Large intestine (tissue), 12 donors: ENCODE measurements at places on chromosomes 12 and 14.

- no peak for DNase-seq
Observed at GRCh38 chr14:61718039-61718438, 22.7 kb downstream of the HIF1A start.

GRCh38 chr14:23430723-23431085 is 4.8 kb downstream of the MYH7 start:
- no peak for DNase-seq

DNA sequence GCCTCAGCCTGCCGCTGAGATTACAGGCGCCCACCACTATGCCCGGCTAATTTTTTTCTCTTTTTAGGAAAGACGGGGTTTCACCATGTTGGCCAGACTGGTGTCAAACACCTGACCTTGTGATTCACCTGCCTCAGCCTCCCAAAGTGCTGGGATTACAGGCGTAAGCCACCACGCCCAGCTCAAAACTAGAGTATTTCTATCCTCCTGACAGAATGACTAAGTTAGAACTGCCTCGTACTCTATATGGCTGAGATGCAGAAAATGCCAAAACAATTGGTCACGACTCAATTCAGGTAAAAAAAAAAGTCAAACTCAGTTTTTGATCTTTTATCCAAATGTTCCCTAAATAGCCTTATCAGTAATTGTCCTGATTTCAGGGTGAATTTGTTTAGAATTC is 11.1 kb downstream of the AKAP5 start:
- no peak for DNase-seq

- no peak for DNase-seq
Observed at GRCh38 chr12:12542964-12543363, 19.7 kb downstream of the DUSP16 start.

- DNase-seq, result peak; percentile 74
Observed at GRCh38 chr14:68939893-68940613, 39.0 kb downstream of the ACTN1 start.

DNA sequence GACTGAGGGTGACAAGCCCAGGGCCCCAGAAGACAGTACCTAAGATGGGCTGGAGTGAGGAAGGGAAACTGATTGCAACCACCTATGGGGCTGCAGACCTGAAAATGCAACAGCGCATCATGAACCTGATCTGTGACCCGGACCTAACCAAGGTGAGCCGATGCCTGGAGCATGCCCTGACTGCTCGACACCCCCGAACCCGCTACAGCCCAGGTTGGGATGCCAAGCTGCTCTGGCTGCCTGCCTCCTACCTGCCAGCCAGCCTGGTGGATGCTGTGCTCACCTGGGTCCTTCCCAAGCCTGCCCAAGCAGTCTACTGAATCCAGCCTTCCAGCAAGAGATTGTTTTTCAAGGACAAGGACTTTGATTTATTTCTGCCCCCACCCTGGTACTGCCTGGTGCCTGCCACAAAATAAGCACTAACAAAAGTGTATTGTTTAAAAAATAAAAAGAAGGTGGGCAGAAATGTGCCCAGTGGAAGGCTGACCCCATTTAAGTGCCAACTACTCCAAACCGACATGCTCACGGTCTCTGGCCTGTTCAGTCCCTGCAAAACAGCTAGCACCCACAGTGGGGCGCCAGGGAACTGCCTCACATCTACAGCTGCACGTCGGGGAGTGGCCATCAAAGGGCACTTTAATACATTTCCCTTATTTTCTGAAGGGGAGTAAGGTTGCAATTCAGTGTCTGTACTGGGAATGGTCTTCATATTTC is 4.2 kb downstream of the RDH5 start:
- peak; percentile 61 for DNase-seq

- no peak for DNase-seq
Observed at GRCh38 chr14:67396381-67396970, 15.5 kb downstream of the PLEK2 start.

GRCh38 chr12:50888666-50889065 is 45.9 kb downstream of the TMPRSS12 start:
- DNase-seq, result no peak

DNA sequence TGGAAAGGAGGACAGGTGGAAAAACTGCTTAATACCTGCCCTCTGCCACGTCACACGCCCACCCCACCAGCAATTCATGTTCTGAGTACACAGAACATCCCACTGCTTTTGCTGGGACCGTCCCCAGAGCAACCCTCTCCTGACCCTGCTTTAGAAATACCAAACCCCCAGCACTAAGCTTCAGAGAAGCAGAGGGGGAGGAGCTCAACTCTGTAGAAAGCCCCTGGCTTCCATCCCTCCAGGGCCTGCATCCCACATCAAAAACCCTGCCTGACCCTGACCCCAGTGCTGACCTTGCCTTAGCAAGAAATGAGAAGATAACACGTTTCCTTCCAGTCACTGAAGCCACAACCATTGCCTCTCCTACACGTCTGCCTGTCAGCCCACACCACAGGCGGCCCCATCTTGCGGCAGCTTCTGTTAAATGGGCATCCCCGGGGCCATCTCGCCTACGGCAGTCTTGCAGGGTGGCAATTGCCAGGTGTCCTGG is 19.7 kb downstream of the VDR start:
- no peak for DNase-seq

GRCh38 chr14:89813617-89814031 is 140.9 kb downstream of the EFCAB11 start:
- DNase-seq, result no peak

DNA sequence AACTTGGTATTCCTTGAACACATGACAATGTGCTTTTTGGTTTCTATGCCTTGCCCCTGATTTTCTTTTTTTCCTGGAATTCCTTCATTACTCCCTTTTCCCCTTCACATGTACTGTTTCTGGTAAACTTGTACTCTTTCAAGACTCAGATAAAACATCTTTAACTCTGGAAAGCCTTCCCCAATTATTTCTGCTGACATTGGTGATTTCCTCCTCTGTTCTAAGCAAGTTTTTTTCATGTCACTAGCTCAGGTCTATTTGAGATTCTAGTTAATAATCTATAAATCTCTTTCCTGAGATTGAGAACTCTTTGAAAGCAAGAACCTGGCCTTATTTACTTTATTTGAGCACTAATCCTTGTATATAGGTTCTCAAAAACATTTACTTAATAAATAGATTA is 24.0 kb upstream of the PTPRQ start:
- DNase-seq, result no peak

- no peak for DNase-seq
Observed at GRCh38 chr12:54329759-54330158, 4.8 kb downstream of the COPZ1 start.

- no peak for DNase-seq
Observed at GRCh38 chr14:75369506-75369905, 58.3 kb upstream of the JDP2 start.

GRCh38 chr12:53113951-53114350 is 10.7 kb downstream of the SOAT2 start:
- no peak for DNase-seq

GRCh38 chr12:132710043-132710404 is 618 bp upstream of the PGAM5 start:
- DNase-seq, result no peak

- DNase-seq, result no peak
Observed at GRCh38 chr12:110287986-110288385, 6.9 kb downstream of the ATP2A2 start.

DNA sequence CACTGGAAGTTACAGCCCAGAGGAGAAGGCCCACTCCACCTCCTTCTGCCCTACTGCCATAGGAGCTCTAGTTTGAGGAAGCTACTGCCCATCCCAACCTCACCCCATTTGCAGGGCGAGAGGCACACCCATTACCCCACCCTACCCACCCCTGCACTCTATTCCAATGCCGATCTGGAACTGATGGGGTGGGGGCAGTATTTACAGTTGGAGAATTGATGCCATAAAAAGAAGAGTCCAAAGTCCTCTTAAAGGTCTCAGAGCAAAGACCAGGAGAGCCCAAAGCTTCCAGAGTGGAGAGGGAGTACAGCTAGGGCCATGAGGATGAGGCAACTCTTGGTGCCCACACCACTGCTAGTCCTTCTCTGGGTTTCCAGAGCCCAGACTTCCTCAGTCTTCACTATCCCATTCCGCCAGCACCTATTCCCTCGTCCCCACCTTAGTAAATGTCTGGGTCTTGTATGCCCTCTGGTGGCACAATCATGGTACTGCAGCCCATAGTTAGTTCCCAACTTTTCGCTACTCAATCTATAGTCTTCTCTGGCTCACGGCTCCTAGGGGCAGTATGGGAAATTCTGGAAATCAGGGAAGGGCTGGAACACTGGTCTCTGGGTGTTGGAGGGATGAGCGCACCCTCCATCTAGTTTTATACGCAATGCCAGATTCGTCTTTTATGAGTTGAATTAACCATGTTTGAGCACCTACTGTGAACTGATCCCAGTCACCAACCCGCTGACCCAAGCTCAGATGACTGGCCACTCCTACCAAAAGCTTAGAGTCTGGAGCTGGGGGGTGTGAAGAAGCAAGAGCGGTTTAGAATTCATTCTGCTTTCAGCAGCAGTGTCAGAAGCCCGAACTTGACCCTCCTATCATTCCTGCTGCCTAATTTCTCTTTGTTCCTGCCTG is 6.9 kb upstream of the ADCY6 start:
- peak; percentile 86 for DNase-seq

GRCh38 chr14:31419967-31420318 is 407 bp downstream of the HEATR5A start:
- DNase-seq, result peak; percentile 73

GRCh38 chr12:106644335-106645073 is 61.7 kb downstream of the RFX4 start:
- DNase-seq, result no peak

- DNase-seq, result no peak
Observed at GRCh38 chr12:75658901-75659823, 147.8 kb upstream of the KRR1 start.

- no peak for DNase-seq
Observed at GRCh38 chr12:52587563-52587962, 13.7 kb downstream of the KRT72 start.

DNA sequence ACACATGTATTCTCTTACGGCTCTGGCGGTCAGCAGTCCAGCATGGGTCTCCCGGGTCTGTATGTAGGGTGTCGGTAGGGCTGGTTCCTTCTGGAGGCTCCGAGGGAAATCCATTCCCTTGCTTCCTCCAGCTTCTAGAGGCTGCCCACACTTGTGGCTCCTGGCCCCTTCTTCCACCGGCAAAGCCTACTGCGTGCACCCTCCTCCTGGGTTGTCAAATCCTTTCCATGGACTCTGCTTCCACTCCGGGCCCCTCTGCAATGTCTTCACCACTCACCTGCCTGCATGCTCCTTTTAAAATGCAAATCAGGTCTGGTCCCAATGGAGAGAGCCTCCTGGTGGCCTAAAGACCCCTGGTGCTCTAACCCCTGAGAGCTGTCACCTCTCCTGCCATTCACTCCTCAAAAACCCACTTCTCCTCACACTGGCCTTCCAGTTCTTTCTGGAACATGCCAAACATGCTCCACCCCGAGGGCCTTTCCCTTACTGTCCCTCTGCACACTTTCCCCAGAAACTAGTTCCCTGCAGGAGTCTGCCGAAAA is 108.5 kb downstream of the DICER1 start:
- no peak for DNase-seq

- DNase-seq, result no peak
Observed at GRCh38 chr14:64061706-64062105, 208.9 kb downstream of the SYNE2 start.

DNA sequence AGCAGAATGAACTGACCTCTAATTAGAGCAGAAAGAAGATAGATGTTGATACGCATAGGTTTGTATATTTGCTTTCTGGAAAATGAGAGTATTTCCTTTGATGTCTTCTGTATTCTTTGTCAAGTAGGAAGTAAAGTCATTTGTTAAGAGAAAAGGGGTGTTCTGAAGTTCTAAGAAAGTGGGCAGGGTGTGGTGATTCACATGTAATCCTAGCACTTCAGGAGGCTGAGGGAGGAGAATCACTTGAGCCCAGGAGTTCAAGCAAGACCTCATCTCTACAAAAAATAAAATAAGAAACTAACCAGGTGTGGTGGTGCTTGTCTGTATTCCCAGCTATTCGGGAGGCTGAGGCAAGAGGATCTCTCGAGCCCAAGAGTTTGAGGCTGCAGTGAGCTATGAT is 2.8 kb downstream of the RHNO1 start:
- DNase-seq, result no peak

GRCh38 chr12:93912086-93912733 is 235.0 kb downstream of the CRADD start:
- DNase-seq, result peak; percentile 40

- peak; percentile 37 for DNase-seq
Observed at GRCh38 chr12:49293056-49293956, 1.6 kb upstream of the PRPH start.

DNA sequence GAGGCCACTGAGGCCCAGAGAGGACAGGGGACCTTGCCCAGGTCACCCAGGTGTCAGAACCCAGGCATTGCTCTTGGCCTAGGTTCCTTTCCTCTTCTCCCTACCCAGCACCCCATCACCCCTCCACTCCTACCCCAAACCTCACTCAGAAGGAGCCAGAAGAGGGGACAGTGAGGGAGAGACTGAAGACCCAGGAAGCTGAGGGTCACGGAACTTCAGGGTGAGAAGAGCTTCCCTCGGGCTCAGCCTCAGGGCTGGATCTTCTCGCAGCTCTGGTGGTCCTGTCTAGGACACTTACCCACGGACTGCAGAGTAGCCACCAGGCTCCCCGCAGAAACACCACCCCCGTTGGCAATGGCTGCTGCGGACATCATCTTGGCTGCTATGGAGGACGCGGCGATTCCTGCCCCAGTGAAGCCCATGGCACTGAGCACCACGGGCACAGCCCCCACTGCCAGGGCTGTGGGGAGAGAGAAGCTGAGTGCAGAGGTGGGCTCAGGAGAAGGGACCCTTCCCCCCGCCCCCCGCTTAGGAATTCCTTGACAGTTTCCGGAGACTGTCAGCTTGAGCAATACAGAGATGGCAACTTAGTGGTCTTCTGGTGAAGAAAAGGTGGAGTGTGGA is 1.1 kb downstream of the IFI27L2 start:
- no peak for DNase-seq

DNA sequence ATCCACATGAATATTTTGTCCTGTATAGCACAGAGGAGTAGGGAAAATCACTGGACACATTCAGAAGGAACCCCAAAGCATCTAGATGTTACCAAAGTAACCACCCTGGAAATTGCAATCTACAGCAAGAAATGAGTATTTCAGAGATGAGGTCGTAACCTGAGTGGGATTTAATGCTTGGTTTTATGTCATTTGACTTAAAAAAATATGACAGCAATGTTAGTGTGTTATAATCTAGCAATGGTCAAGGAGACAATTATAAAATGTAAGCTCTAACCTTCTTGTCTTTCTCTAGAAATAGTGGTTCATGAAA is 256.6 kb downstream of the NAV3 start:
- DNase-seq, result no peak
